Gastroesophageal sphincter (tissue), 4 donors: ENCODE measurements at places on chromosomes 4 and X.

DNA sequence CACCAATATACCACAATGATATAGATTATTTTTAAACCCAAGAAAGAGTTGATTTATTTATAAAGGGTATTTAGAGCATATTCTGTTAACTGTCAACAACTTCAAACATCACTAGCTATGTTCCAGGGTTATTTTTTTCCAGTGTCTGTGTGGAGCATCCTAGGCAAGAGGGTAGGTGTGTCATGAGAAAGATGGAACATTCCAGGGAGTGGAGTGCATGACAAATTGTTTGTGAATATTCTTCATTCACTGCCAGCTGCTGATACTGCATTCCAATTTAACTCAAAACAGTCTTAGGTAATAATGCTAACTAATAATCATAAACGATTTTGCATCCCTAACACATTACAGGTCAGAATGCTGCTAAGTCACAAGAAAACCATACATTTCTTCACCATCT is 148.7 kb upstream of the RASGEF1B start:
- ATAC-seq, result no peak

GRCh38 chr4:122728856-122729255 is 3.6 kb upstream of the BBS12 start:
- no peak for ATAC-seq

DNA sequence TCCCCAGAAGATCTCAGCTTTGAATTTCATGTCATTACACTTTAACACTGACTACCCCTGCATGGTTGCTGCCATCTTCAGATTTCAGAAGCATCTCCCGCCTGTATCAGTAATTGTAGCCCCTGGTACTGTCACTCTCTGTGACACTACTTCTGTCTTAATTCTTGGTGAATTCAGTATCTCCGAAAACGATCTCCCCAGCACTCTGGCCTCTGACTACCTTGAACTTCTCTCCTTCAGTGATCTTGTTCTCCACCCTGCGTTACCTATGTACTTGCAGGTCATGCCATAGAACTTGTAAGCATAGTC is 53.8 kb upstream of the ABCG2 start:
- ATAC-seq, result no peak

DNA sequence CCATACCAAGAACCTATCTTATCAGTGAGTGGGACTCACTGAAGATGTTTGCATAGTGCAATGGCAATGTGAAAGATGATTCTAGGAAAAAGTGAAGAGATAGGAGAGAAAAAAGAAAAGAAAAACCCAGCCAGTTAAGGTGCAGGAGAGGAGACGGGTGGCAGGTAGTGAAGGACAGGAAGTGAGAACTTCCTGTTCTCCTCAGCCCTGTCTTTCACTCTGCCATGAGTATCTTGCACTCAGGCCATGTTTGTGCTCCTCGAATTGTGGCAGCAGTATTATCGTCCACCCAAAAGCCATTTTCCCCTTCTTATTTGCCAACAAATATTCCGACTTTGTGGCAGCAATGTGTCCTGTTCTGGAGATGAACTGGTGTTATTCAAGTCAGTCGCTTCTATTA is 8.6 kb upstream of the ENPEP start:
- no peak for ATAC-seq

DNA sequence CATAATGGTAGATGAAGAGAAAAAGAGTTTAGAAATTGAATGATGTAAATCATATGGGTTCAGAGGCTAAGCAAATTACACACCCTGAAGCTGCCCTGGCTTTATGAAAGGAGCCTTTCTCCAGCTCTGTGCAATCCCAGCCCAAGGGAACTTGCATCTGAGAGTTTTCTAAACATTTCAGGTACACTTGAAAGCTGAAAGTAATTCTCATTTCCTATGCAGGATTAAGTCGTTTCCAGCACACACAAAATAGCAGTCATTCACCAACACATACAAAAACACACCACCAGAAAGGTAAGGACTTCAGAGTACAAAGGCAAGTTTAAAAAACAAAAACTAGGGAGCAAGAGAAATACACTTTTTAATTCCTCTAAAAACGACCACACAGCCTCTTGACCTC is 1.7 kb downstream of the PDGFC start:
- ATAC-seq, result no peak

GRCh38 chr4:3518511-3518880 is 13.7 kb downstream of the LRPAP1 start:
- no peak for ATAC-seq

DNA sequence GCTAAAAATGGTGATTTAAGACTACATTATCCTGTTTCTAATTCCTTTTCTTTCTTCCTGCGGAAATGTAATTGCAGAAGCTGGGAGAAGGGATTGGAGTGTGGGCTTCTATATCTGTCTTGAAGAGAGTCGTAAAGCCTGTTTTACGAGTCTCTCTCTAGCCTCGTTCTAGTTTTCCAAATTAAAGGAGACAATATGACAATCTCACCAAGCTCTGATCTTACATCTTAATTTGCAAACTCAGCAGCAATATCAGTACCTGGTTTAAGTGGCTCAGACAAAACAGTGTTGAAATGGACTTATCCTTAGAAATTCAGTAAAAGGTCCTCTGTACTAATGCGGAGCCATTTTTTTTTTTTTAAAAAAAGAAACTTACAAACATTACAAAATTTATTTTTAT is 349.5 kb upstream of the HAND2 start:
- no peak for ATAC-seq

GRCh38 chr4:3680656-3681055 is 85.5 kb upstream of the ADRA2C start:
- no peak for ATAC-seq

GRCh38 chr4:111068883-111069282 is 446.0 kb upstream of the PITX2 start:
- no peak for ATAC-seq

DNA sequence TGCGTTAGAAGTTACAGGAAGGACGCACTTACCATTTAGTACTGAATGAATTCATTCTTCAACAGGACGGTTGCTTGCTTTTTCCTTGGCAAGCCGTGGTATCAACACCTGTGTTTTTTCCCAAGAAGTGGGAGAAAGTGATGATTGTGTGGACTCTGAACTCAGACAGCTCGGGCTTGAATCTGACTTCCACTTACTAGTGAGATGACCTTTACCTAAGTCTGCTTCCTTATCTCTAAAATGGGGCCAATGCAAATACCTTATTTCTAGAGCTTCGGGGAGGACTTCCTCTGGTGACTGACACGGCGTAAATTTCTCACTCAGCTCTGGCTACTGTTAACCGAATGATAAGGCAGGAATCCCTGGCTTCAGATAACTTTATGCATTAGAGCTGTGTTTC is 146.8 kb upstream of the RBPJ start:
- no peak for ATAC-seq

DNA sequence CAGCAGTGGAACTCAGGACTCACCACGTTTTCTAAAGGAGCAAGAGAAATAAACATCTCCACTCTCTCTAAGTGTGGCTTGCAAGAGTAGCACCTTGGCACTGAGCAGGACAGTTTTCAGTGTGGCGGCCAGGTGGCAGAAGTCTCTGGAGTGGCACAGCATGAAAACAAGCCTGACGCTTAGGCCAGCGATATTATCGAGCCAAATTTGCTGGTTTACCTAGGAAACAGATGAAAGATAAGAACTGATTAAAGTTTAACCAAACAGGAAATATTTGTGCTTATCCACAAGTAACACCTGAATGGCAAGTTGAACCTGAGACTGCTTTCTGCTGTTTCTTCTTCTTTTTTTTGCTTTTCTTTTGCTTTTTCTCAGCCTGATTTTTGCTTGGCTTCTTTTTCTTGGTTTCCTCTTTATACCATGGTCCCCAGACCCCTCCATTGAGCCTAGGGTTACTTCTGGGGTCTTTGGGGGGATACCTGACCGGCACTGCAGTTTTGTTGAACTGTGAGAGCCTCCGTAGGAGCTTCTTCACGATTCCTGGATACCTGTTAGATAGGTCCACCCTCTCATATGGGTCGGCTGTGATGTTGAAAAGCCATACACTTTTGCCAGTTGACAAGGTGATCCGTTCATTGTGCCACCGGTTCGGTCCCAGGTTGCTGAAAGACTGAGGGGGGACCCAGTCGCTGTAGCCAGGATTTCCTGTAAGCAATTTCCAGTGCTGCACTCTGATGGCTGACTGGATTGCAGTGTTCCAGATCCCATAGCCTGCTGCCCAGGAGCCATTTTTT is 77.3 kb downstream of the ARSJ start:
- ATAC-seq, result no peak

- no peak for ATAC-seq
These were observed 425.6 kb downstream of the INPP4B start for GRCh38 chr4:142420311-142421095.

GRCh38 chrX:10001496-10001895 is 34.3 kb downstream of the CLDN34 start:
- no peak for ATAC-seq

DNA sequence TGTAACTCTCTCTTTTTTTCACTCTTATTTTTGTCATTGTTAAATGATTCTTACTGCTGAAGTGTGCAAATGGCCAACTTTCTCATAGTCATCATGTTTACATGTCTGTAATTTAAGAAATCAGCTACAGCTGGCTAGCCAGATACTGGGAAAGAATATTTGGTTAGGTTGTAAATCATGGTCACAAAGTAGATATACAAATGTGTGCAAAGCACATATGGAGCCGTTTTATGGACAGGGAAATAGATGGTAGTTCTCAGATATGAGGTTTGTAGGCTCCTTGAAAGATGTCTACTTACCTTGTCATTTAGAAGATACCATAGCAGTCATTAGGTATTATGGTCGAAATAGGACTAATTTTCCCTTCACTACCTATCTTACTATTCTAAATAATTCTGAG is 430.4 kb downstream of the ADGRL3 start:
- ATAC-seq, result no peak

DNA sequence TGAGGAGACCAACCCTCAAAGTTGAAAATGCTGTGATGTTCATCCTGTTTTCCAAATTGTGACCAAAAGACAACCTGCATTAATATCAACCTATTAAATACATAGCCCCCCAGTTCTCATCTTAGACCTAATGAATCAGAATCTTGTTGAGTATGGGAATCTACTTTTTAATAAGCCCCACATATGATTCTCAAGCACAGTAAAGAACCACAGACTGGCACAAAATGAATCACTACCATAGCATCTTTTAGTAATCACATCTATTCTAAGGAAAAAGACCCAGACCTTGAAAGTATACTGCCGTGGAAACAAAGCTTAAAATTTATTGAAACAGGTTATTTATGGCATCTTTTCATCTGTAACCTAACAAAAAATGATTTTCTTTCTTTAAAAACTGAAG is 152.9 kb downstream of the STPG2 start:
- ATAC-seq, result no peak

DNA sequence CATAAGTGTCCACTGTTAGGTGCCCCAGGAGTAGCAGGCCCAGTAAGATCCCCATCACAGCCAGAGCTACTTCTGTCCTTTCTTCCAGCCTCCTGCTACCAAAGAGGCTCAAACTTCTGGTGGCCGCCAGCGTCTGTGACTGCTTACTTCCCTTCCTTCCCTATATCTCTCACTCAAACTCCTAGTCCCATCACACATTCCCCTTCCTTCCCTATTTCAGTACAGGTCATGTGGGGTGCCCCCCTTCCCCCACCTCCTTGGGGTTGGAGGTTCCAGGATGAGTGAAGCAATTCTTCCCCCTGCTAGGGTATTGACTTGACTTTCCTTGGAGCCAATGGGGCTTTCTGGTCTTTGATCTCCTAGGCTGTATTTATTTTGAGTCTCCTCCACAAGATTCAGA is at the start of gene VSIG4:
Gene VSIG4 (minus strand): TSS at position 137 of the 400 bp plus-strand sequence. CDS start 82 bp downstream, at position 55.
- ATAC-seq, result peak; percentile 60

DNA sequence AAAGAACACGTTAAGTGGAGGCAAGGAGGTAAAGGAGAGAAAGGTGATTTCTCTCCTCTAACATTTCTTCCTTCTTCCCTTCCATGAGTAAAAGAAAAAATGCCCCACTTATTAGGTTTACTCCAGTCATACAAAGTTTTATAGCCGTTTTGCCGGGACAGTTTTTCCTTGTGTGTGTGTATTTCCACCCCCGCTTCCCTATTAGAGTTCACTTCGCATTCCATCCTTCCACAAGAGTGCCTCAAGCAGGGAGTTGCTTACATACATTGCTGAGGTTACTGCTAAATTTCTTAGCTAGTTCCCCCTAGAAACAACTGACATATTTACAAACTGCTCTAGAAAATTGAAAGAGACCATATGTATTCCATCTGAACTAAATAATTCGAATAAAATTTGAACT is 45.2 kb upstream of the BMP15 start:
- no peak for ATAC-seq

GRCh38 chr4:6926681-6927478 is 17.3 kb downstream of the TBC1D14 start:
- peak; percentile 20 for ATAC-seq

DNA sequence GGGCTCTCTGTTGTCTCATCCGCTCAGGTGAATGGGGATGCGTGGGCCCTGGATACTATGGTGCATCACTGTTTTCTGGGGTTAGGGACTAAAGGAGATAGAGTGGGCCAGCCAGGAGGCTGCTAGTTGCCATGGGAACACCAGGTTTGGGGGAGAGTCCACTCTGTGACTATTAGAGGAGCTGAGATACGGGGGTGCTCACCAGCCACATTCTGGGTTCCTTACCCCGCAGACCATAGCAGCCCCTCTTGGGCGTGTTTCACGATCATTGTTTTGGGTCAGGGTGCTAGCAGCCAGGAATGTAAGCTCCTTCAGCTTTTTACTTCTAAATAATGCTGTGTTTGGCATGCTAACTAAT is 4.6 kb downstream of the EFNB1 start:
- ATAC-seq, result no peak

GRCh38 chrX:45846328-45846727 is 645.7 kb upstream of the DIPK2B start:
- no peak for ATAC-seq

DNA sequence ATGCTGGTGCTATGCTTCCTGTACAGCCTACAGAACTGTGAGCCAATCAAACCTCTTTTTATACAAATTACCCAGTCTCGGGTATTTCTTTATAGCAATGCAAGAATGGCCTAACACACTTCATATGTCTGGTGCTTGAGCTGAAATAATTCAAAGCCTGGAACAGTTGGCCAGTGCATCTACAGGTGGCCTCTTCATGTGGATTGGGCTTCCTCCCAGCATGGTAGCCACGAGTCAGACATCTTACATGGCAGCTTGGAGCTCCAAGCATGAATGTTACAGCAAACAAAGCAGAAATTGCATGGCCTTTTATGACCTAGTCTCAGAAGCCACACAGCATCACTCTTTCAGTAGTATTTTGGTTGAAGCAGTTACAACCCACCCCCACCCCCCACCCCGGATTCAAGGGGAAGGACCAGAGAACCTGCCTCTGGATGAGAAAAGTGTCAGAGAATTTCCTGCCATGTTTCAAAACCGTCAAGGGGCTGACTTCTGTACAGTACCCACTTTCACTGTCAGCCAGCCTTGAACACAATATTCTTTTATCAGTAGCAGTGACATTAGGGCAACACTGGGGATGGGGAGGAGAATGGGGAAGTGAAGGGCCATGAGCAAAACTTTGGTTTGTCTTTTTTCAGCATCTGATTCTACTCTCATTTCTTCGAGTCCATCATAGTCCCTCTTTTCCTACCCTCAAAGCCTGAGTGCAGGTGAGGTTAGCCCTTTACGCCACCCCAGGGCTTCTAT is 368.7 kb downstream of the BCOR start:
- ATAC-seq, result no peak
